ENCODE measurements at places on chromosomes 6 and 20.

- DNase-seq = no peak
Observed at GRCh38 chr6:40788661-40789655, 201.8 kb upstream of the LRFN2 start.

- DNase-seq = no peak
Observed at GRCh38 chr20:10661261-10661660, 12.5 kb downstream of the JAG1 start.

GRCh38 chr6:124795643-124796463 is 166.4 kb upstream of the RNF217 start:
- no peak for DNase-seq

- DNase-seq = no peak
Observed at GRCh38 chr20:21719592-21720214, 14.2 kb downstream of the PAX1 start.

GRCh38 chr20:13430346-13431002 is 208.3 kb downstream of the TASP1 start:
- DNase-seq = no peak

- DNase-seq = no peak
Observed at GRCh38 chr6:38676974-38677544, 25.9 kb downstream of the GLO1 start.

DNA sequence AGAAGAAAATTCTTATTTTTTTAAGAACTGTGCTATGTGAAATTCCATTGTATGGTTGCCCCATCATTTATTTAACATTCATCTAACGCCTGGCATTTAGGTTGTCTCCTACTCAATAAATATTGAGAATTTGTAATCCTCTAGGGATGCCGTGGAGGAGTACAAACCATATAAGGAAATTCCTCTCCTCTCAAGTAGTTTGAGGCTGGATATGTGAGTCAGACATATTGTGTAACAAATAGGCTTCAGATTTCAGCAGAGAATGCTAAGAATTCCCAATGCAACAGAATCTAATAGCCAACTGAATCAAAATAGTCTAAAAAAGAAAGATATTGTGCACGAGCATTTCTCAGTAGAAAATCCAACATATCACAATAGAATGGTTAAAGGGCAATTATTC is 174.7 kb downstream of the OTOR start:
- no peak for DNase-seq

DNA sequence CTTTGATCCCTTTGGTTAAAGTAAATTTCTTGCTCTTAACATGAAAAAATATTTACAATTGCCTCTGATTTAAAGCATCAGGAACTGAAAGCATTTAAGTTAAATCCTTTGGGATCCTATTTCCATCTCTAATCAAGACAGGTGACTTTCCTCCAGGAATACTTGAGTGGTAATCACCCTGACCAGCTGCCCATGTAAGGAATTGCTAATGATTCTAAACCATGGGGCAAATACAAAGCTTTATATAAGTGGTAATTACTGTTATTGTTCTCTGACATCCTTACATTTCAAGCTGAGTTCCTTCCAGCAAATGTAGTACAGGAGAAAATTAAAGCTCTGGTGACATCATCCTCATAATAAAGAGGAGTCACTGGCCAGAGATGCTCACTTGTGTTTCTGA is 100.6 kb downstream of the CRYBG1 start:
- DNase-seq = no peak

DNA sequence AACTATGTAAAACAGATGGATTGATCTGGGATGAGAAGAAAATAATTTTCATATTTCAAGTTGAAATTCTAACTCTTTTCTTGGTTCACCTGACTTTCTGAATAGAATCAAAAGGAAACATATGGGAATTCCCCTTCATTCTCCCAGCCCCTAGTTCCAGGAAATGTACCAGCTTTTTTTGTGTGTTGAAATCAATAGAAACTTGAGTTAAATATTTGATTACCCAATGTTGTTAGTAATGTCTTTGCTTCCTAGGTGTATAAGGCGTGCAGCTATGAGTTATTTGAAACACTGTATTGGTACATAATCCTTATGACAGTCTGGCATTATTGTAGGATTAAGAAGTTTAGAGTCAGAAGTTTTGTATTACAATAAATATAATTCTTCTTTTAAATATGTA is 21.5 kb downstream of the VNN2 start:
- DNase-seq = no peak

DNA sequence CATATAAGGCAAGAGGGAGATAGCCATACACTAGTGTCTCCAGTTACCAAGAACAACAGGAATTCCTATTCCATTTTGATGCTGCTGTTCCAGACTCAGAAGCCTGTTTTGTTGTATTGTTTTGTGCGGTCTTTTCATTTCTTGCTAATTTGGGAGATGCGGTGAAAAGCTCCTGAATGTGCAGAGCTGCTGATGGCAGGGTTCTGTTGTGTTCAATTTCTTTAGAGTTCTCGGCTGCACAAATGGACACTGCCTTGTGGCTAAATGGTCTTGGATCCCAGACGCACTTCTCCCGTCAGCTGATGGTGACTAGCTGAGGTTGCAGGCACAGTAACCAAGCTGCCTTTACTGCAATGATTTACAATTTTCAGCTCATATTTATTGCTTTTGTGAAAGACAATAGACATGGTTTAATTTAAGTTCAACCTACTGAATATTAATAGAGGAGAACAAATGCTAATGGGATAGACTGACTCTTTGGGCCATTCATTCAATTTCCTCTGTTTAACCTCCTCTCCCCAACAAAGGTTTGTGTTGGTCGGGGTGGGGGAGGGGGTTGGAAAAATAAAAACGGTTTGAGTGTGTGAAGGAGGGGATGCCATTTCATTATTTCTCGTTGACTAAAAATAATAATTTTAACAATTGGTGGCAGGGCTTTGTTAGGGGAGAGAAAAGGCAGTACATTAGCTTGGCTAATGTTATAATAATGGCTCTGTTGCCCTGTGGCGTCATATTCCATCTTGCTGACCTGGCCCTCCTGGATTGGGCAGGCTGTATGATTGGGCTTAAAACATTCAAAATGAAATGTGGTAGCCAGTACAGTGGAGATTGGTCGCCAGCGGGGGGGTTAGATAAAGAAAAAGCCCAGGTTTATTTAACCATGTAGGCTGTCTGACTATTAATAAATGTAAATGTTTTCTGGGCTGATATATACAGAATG is 159.5 kb downstream of the JARID2 start:
- no peak for DNase-seq

DNA sequence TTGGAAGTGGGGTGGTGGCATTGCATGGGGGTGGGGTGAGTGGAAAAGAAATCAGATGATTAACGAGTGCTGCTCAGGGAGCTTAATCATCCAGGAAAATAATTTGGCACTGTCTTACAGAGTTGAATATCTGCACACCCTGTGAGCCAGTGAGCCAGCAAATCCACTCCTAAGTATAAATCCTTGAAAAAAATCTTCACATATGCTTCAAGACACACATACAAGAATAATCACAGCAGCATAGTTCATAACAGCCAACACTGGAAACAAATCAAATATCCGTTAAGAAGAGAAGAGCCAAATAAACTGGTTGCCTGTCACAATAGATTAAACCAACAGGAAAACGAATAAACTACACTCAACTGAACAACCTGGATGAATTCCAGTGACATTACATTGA is 62.8 kb downstream of the SAMD3 start:
- DNase-seq = no peak

DNA sequence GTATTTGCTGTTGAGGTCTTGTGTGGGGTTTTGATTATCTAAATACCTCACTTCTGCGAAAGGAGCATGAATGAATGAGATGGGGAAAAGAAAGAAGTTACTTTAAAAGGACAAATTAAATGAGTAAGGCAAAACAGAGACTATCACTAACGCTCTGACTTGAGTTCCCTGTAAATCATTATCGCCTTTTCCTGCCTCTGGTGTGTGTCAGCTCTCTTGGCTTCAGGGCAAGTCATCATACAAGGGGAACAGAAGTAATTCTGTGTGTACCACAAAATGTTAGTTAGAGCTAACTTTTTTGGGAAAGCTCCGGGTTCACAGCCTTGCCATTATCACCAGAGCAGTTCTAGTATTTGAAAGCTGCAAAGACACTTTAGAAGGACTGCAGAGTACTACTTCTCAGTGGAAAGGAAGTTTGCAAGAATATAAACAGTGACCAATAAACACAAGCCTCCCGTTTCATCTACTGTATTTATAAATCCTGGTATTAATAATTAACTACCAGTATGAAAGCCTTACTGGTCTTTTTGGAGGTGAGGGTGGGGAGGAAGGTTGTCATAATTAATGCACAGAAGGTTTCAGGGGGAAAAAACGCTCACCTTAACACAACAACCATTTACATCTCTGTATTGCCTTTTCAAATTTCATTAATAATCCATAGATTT is 1.2 kb downstream of the DZANK1 start:
- DNase-seq = no peak

- no peak for DNase-seq
Observed at GRCh38 chr6:147238164-147238563, 33.9 kb downstream of the STXBP5 start.

- no peak for DNase-seq
Observed at GRCh38 chr6:135424385-135424784, 73.2 kb downstream of the AHI1 start.

Data from T-helper 1 cell (primary cell).